ENCODE measurements at places on chromosomes 6 and 20. TPM values are rescaled to one million over a fixed set of nuclear protein-coding genes. Genes with fewer than 3 reads are reported as not detected.

EPB41L2 gene
- total RNA-seq, result 66.4 TPM

- no peak for DNase-seq
These were observed 143.3 kb downstream of the NFATC2 start for GRCh38 chr20:51399006-51399890.

- no peak for DNase-seq
These were observed 105.8 kb upstream of the TRAF3IP2 start for GRCh38 chr6:111711476-111711875.

- DNase-seq, result no peak
These were observed 6.9 kb downstream of the SLC32A1 start for GRCh38 chr20:38730989-38731737.

GRCh38 chr6:139515511-139515910 lies 141.1 kb upstream of the CITED2 start:
- DNase-seq, result no peak

DNA sequence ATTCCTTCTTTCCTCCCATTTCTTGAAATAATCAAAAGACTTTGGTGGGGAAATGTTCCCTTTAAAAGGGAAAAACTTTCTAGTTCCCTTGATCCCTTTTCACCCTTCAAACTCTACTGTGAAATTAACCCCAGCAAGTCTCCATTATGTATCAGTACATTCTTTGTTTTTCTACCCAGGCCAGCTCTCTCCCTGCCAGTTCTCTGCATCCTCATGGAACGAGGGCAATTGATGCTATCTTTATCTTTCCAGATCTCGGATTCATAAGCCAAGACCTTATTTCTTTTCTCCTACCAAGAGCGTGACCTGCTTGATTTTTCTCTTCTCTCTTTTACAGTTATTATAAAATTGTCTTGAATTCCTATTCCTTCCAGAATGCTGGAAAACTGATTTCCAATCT lies 75.8 kb downstream of the ADGRB3 start:
- DNase-seq, result no peak

GRCh38 chr6:169155481-169155880 lies 98.2 kb downstream of the THBS2 start:
- no peak for DNase-seq

DNA sequence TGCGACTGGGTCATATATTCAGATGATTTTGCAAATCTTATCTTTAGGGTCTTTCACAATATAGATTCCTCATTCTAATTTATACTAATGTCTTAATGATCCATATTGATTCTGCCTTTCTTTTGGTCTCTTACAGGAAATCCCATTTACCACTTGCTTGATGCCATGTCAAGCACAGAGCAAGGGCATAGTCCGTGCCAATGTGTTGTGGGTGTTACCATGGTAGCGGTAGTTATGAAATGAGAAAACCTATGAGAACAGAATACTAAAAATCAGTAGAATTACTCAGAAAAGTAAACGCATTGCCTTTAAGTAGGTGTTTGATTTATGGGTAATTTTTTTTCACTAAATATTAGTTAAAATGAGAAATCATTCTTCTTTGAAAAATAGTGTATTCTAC lies 153.9 kb upstream of the RAB32 start:
- no peak for DNase-seq

- DNase-seq, result no peak
These were observed 4.7 kb downstream of the CITED2 start for GRCh38 chr6:139369568-139370282.

GRCh38 chr20:62591122-62591468 lies 51.2 kb upstream of the SLCO4A1 start:
- no peak for DNase-seq

PSORS1C1 gene
- 2.4 TPM for total RNA-seq

CEP85L gene
- total RNA-seq, result 9.1 TPM

TP53RK gene
- total RNA-seq, result 19.6 TPM
